ENCODE measurements at places on chromosomes 13 and 19. TPM values are rescaled to one million over a fixed set of nuclear protein-coding genes. Genes with fewer than 3 reads are reported as not detected.

DNA sequence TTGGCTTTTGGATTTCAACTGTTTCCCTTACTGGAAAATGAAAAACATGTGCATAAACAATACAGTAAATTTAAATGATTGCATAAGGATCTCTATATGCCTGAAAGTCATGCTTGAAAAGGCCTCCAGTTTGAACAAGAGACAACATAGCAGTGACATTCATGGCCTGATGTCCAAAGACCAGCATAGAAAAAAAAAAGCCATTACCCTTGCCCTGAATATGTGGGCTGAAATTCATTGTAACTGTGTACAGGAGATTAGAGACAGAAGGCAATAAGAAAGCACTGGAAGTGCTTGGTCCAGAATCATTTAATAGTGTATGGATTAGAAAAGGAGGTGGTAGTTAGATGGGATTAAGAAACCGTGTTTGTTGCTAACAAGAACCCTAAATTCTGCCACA, 15.4 kb downstream of the MIR17HG start:
- H3K4me3 ChIP-seq = no peak overlapping the region
- no peak overlapping the region for H3K27ac ChIP-seq
- H3K4me1 ChIP-seq = peaks cover 6% of the 10 kb centered on the region
- H3K36me3 ChIP-seq = peaks cover 3% of the 10 kb centered on the region
- no peak for DNase-seq

GRCh38 chr19:54137699-54138488, at the start of gene CNOT3:
CNOT3 (plus strand) TSS chr19:54137762; CDS start chr19:54142979, 5,217 bp downstream.
- peaks cover 5% of the 10 kb centered on the region for H3K27me3 ChIP-seq
- DNase-seq = no peak
- peak within 1 kb of the TSS; percentile 88 for H3K27ac ChIP-seq
- peaks cover 32% of the 10 kb centered on the region for H3K4me1 ChIP-seq
- peak within 1 kb of the TSS; percentile 84 for H3K4me3 ChIP-seq
- H3K36me3 ChIP-seq = no peaks in the 10 kb centered on the region

DNA sequence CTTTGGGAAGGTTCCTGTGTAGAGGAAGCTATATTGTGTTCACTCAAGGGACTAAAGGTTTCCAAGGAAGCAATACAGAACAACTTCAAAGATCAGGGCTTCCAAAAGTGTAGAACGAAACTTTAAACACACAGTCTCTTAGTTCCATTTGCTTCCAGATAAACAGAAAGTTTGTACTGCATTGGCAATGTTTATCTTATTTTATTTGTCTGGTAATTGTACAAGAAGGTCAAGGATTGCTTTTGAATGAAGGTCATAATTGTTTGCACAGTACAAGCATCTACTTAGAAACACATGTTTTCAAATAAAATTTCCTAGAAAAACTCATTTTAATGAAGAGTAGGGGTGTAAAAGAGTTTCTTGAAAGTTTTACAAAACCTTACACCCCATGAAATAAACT, 712.7 kb upstream of the SGCG start:
- no peak for DNase-seq
- H3K4me3 ChIP-seq = no peak overlapping the region
- H3K4me1 ChIP-seq = peaks cover 4% of the 10 kb centered on the region
- no peak overlapping the region for H3K27ac ChIP-seq

F10 gene
- 1.8 TPM for total RNA-seq

DNA sequence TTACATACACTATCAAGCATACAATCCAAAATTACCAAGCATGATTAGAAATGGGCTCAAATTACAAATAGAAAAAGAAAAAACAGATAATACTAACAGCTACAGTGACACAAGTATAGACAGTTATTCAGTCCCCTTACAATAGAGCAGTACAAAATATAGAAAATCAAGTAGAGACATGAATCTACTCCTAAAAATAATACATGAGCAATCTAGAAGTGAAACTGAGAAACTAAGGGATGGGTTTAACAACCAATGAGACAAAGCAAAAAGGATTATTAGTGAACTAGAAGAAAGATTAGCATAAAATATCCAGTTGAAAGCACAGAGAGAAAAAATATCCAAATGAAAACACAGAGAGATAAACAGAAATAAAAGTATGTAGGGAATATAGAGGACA, 426.7 kb downstream of the TBC1D4 start:
- DNase-seq = no peak
- H3K4me3 ChIP-seq = no peak overlapping the region
- peaks cover 12% of the 10 kb centered on the region for H3K4me1 ChIP-seq
- no peak overlapping the region for H3K27ac ChIP-seq
- H3K27me3 ChIP-seq = no peaks in the 10 kb centered on the region

MISP gene
- 1.1 TPM for total RNA-seq

CEACAM3 gene
- total RNA-seq = not detected

GRCh38 chr19:2600914-2601870, 101.3 kb downstream of the GNG7 start:
- no peak overlapping the region for H3K4me3 ChIP-seq
- no peak for DNase-seq
- no peaks in the 10 kb centered on the region for H3K36me3 ChIP-seq
- no peaks in the 10 kb centered on the region for H3K27me3 ChIP-seq

- no peak overlapping the region for H3K4me3 ChIP-seq
- peaks cover 16% of the 10 kb centered on the region for H3K27me3 ChIP-seq
- H3K36me3 ChIP-seq = peaks cover 2% of the 10 kb centered on the region
- H3K27ac ChIP-seq = no peak overlapping the region
Observed at GRCh38 chr19:31361728-31362127, 12.5 kb upstream of the TSHZ3 start.

CYP2F1 gene
- not detected for total RNA-seq

DNA sequence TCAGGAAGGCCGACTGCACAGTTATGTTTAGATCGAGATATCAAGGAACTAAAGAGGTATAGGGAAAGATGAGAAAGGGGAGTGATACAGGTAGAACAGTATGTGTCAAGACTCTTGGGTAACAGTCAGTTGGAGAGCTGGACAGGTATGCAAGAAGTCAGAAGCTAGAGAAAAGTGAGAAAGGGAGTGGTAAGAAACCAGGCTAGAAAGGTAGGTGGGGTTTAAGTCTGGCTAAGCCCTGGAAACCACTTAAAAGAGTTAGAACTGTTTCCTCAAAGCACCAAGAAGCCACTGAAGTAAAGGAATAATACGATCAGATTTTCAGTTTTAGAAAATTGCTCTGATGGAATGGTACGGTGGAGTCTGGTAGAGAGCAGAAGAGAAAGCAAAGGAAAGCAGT, 196.4 kb downstream of the VWA8 start:
- H3K27me3 ChIP-seq = no peaks in the 10 kb centered on the region
- H3K4me3 ChIP-seq = no peak overlapping the region
- peaks cover 3% of the 10 kb centered on the region for H3K36me3 ChIP-seq
- peaks cover 5% of the 10 kb centered on the region for H3K4me1 ChIP-seq
- DNase-seq = no peak

SERTM1 gene
- not detected for total RNA-seq

LGALS7 gene
- not detected for total RNA-seq

- H3K27ac ChIP-seq = no peak overlapping the region
- peaks cover 70% of the 10 kb centered on the region for H3K27me3 ChIP-seq
- H3K4me3 ChIP-seq = no peak overlapping the region
- peaks cover 8% of the 10 kb centered on the region for H3K4me1 ChIP-seq
- no peak for DNase-seq
- no peaks in the 10 kb centered on the region for H3K36me3 ChIP-seq
Observed at GRCh38 chr13:26762745-26763345, 2.3 kb upstream of the GPR12 start.

TSKS gene
- not detected for total RNA-seq

DNA sequence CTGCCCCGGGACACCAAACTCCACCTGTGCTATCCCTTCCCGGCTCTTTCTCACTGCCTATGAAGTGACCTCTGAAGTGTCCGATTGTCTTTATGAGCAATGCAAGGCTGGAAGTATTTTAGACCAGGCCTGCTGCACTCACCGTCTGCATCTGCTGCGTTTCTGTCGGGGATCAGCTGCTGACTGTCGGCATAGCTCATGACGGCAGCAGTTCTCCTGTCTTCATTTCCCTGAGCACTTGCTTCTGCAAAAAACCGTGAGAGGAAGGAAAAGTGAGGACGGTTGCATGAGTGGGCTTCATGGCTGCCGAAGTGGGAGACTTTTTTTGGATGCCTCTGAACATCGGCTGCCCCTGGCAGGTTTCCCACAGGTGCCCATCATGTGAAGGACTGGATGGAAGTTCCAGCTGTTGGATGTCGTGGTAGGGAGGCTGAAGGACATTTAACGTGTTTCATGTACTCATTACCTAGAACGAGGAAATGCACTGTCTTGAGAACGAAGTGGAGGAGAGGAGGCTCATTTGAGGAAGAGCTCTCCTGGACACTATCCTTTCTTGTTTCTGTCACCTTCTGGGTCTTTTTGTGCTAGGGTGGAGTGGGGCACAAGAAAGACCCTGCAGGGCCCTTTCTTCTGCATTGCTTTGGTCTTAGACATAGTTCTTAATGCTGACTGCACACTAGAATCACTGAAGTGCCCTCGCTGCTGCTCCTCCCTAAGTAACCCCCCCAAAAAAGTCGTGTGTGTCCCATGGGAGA, 94.7 kb downstream of the RNASEH2B start:
- H3K27ac ChIP-seq = no peak overlapping the region
- peaks cover 21% of the 10 kb centered on the region for H3K27me3 ChIP-seq
- H3K4me1 ChIP-seq = no peaks in the 10 kb centered on the region
- H3K4me3 ChIP-seq = no peak overlapping the region
- no peaks in the 10 kb centered on the region for H3K36me3 ChIP-seq
- peak; percentile 62 for DNase-seq

GRCh38 chr13:110416131-110417025, 109.3 kb downstream of the COL4A2 start:
- no peak overlapping the region for H3K4me3 ChIP-seq
- no peaks in the 10 kb centered on the region for H3K27me3 ChIP-seq
- H3K4me1 ChIP-seq = peaks cover 80% of the 10 kb centered on the region
- H3K27ac ChIP-seq = peak overlapping the region; percentile 98

GRCh38 chr19:13437919-13438618, 68.2 kb downstream of the CACNA1A start:
- H3K36me3 ChIP-seq = no peaks in the 10 kb centered on the region
- no peak overlapping the region for H3K27ac ChIP-seq
- no peaks in the 10 kb centered on the region for H3K27me3 ChIP-seq
- no peak for DNase-seq

- no peaks in the 10 kb centered on the region for H3K27me3 ChIP-seq
- peak overlapping the region; percentile 100 for H3K27ac ChIP-seq
- no peak for DNase-seq
- no peaks in the 10 kb centered on the region for H3K36me3 ChIP-seq
Observed at GRCh38 chr19:45442778-45443461, 19.2 kb upstream of the ERCC1 start.

DNA sequence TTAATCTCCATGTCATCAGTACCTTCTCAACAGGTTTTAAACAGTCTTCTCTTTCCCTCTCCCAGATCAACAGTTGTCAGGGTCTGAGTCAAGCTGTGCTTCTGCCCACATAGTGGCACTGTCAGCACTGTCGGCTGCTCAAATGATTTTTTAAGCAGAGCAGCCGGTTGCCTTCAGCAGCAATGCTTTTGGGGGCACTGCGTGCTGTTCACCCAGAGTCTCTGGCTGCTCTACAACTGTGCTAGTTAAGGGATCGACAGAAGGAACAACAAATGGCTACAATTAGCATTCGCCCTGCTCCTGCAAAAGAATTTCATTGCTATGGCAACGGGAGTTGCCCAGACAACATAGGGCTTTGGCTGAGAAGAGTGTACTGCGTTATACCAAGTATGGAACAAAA, 412.9 kb downstream of the DIAPH3 start:
- H3K4me1 ChIP-seq = peaks cover 23% of the 10 kb centered on the region
- H3K36me3 ChIP-seq = no peaks in the 10 kb centered on the region
- H3K27me3 ChIP-seq = no peaks in the 10 kb centered on the region
- H3K27ac ChIP-seq = peak overlapping the region; percentile 89
- no peak for DNase-seq

GRCh38 chr13:99834246-99834645, 137.3 kb downstream of the ZIC5 start:
- no peaks in the 10 kb centered on the region for H3K36me3 ChIP-seq
- H3K4me3 ChIP-seq = no peak overlapping the region
- H3K27ac ChIP-seq = no peak overlapping the region
- peaks cover 23% of the 10 kb centered on the region for H3K27me3 ChIP-seq

DNA sequence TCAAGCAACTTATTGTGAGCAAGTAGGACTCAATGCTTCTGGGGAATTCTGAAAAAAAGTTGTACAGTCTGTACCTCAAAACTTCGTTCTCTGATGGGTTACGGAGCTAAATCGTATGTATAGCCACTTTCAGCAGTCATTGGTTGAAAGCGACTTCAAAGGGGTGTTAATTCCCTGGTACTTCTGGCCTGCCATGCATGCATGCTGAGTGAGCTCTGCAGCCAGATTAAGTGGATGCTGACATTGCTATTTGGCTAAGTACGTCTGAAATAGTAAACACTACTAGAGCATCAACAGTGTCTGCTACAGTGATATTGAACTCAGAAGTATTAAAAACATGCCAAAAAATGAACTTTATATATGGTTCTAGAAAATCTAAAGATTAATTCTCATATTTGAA, 1183.1 kb upstream of the PCDH20 start:
- H3K36me3 ChIP-seq = no peaks in the 10 kb centered on the region
- H3K27ac ChIP-seq = no peak overlapping the region
- no peak for DNase-seq

GRCh38 chr19:30932854-30933253, 416.4 kb downstream of the TSHZ3 start:
- H3K4me1 ChIP-seq = no peaks in the 10 kb centered on the region
- H3K27me3 ChIP-seq = no peaks in the 10 kb centered on the region
- H3K36me3 ChIP-seq = no peaks in the 10 kb centered on the region
- no peak overlapping the region for H3K4me3 ChIP-seq
- no peak overlapping the region for H3K27ac ChIP-seq
- DNase-seq = no peak

DNA sequence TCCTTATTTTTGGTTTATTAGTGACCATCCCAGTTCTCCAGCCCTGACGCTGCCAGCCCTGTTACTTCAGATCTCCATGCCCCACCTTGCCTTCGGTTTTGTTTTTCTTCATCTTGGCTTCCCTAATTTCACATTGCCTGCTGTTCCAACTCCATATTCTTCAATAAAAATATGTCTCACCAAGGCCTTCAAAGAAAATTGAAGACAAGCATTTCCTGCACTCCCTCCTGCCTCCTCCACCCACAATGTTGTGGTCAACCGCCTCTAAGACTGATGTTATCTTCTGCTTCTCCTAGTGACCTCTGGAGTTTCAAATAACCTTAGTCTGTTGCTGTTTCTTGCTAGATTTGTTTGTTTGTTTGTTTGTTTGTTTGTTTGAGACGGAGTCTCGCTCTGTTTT, 14.6 kb downstream of the PLD3 start:
- H3K36me3 ChIP-seq = peaks cover 3% of the 10 kb centered on the region
- no peak overlapping the region for H3K27ac ChIP-seq
- no peaks in the 10 kb centered on the region for H3K27me3 ChIP-seq
- H3K4me1 ChIP-seq = peaks cover 22% of the 10 kb centered on the region
- no peak for DNase-seq
- H3K4me3 ChIP-seq = no peak overlapping the region

DNA sequence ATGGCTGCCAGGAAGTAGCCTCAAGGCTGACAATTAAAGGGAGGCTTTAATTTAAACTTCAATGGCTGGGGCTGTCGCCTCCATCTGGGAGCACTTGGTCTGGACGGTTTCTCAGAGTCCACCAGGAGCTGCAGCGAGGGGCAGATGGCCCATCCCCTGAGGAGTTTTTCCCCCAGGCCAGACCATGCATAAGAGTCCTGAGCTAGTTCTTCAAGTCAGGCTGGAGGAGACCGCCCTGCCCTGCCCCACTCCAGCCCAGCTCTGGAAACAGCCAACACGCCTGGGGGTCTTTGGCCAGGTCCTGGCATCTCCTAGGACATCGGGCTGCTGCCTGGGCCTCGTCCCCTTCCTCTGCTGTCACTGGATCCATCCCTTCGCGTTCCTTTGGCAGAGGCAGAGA, 5.3 kb upstream of the ACTN4 start:
- no peak for DNase-seq
- no peak overlapping the region for H3K27ac ChIP-seq
- H3K4me3 ChIP-seq = no peak overlapping the region
- H3K36me3 ChIP-seq = no peaks in the 10 kb centered on the region
- peaks cover 5% of the 10 kb centered on the region for H3K4me1 ChIP-seq
